ENCODE measurements at places on chromosomes 5 and 9.

DNA sequence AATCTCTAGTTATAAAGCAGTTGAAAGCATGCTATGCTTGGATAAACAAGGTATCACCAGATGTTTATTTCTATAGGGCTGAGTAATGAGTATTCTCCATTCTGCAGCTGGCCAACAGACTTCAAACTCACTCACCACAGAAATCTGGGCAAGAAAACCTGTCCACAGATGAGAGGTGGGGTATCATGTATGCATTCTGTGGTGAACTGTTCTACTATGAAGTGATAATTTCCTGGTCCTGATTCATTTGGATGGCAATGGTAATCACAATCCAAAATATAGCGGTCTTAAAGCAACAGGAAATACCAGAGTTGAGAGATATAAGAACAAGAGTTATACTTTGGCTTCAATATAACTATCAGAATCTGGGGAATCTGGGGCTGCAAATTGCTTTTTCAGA, 65.9 kb upstream of the EFNA5 start:
- no peak for DNase-seq

DNA sequence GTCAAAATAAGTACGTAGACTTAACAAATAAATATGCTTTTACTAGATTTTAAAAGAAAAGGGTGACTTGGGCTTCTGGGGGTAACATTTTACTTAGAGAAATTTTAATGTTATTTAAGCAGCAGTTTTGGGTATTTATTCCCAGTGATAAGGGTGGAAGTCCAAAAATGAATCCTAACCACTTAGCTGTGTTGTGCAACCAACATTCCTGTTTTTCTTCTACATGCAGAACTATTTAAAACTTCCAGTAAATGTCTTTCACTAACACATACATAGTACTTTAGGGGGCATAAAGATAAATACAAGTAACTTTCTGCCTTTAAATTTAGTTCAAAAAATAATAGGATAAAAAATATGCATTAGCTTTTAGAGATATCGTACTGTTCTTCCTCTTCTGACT, 436.7 kb downstream of the CTNND2 start:
- DNase-seq = no peak

GRCh38 chr5:147216552-147217154, 18.2 kb upstream of the STK32A start:
- DNase-seq = no peak

- no peak for DNase-seq
These were observed 81.6 kb downstream of the RAI14 start for GRCh38 chr5:34737731-34738130.

DNA sequence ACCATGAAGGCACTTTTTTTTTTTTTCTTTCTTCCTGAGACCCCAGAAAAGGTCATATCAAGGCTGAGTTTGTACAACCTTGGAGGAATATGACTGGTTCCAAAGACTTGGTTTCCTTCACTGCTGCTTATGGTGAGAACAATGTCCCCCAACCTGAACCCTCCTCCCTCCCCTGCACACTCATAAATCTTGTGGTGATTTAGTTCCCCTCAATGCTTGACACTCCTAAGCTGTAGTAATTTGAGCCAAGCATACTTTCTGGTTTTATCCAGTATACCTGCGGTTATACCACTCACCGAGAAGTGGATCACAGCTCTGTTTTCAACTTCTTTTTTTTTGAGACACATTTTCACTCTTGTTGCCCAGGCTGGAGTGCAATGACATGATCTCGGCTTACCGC, 149.9 kb upstream of the KLF4 start:
- no peak for DNase-seq

DNA sequence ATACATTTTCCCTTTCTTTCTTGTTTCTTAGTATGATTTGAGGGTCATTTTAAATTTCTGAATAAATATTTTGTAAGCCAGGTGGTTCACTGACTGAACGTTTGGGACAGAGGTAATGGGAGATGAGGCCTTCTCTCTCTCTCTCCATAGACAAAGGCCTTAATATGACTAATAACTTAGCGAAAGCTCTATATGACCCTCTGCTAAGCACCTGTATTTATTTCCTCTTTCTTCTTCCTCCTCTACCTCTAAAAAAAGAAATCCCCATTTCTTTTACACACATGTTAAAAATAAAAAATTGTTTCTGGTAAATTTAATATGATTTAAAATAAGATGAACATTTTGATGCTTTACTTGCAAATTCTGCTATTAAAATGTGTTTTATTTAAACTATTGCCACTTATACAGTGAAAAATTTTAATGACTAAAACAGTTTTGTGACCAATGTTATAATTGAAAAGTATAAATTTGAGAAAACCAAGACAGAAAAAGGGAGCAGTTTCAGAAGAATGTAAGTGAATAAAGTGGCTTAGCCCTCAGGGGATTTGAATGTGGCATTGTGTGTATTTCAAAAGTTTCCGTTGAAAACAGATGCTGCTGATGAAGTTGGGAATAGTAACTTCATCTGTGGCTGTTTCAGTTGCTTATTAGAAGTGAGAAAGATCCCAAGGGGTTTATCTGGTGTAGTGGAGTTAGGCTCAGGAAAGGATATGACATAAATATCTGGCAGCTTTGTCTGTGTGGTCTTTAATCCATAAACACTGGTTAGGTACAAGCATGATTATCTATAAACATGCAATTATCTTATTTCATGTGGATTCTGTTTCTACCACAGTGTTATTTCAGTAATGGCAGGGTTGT, 128.6 kb upstream of the GRHPR start:
- DNase-seq = no peak

GRCh38 chr5:143683459-143683858, 128.5 kb upstream of the HMHB1 start:
- no peak for DNase-seq

- no peak for DNase-seq
These were observed 31.2 kb upstream of the LRRC14B start for GRCh38 chr5:160173-160510.

- no peak for DNase-seq
These were observed 28.7 kb downstream of the TPD52L3 start for GRCh38 chr9:6356904-6357303.

DNA sequence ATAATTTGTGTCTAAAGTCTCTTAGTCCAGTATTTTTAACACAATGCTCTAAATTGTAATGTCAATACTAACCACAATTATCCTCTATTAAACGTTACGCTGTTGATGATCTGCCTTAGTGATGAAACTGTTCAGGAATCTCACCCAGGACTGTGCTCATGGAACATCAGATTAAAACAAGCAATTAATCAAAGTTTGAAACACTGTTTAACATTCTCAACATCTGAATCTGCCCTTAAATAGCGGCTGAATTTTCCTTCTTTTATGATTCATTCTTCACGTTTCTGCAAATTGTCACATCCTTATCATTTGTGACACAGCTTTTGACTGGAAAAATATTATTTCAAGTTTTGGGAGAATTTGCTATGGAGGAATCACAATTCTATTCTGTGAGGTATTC, 113.8 kb downstream of the MARCHF11 start:
- DNase-seq = no peak

DNA sequence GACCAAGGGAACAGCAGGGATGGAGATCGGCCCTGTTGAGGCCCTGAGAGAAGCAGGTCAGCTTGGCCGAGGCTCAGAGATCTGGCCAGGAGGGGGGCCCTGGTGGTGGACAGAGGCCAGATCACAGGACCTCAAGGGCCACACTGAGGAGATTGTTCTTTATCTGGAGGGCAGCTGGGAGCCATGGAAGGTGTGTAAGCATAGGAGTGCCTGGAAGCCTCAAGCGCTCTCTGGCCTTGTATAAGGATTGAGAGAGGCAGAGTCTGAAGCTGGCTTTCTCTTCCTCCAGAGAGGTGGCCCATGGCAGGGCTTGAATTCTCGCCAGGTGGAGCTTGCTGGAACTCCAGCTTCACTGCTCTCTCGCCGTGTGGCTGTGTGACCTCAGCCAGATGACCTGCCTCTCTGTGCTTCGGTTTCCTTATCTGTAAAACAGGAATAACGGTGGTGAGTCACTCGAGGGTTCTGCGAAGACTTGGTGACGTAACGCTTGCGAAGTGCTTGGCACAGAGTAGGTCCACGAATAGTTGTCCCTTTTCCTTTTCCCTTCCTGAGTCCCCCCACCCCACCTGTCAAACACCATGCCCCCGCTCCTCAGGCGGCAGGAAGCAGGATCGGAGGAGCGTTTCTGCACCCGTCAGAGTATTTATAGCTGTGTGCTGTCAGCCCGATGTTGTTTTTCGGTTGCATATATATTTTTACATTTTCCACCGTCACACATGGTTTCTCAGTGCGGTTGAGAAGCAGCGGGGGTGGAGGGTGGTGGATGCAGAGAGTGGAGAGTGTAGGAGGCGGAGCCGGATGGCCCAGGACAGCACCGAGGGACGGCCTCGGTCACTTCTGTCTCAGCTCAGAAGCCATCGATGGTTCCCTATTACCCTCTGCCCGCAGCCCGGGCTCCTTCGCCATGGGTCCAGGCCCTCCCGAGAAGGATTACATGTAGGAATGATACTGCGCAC, 17.0 kb upstream of the CRB2 start:
- no peak for DNase-seq

- no peak for DNase-seq
These were observed 73.3 kb downstream of the MYO10 start for GRCh38 chr5:16862777-16863176.

- no peak for DNase-seq
These were observed 31.4 kb downstream of the CHSY3 start for GRCh38 chr5:129935626-129936025.

- DNase-seq = no peak
These were observed 26.2 kb downstream of the TRIM32 start for GRCh38 chr9:116713271-116713670.

GRCh38 chr5:178215280-178216002, 11.1 kb downstream of the HNRNPAB start:
- DNase-seq = no peak

DNA sequence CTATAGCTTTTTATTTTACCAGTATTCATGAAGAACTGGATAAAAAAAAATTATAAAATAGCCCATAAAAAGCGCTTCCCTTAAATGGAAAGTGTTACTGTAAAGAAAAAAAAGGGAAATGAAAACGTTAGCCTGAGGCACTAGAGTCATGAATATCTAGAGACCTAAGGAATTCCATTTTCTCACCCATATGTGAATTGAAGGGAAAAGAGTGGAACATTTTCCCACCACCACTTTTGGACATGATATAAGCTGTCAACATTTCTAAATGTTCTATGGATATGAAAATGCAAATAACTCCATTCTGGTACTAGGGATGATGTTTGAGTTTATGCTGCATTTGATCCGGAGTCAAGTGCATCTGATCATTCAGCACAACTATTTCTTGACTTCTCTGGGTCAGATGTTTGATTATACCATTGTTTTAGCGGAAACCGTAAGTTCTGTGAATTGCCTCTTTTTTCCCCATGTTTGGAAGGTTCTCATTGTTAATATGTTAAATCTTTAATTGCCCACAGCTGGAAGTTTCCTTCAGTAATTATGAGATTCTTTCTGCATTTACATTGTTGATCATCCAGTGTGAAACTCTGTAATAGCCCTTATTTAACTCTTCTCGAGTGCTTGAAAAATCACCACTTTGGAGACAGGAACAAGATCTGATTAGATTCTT, 467.4 kb upstream of the SEMA6A start:
- DNase-seq = no peak

GRCh38 chr5:96197347-96197746, 235.7 kb upstream of the ELL2 start:
- no peak for DNase-seq

- no peak for DNase-seq
These were observed 54.7 kb downstream of the COL23A1 start for GRCh38 chr5:178535299-178536175.

GRCh38 chr9:95084254-95084934, 233.1 kb downstream of the FANCC start:
- no peak for DNase-seq

DNA sequence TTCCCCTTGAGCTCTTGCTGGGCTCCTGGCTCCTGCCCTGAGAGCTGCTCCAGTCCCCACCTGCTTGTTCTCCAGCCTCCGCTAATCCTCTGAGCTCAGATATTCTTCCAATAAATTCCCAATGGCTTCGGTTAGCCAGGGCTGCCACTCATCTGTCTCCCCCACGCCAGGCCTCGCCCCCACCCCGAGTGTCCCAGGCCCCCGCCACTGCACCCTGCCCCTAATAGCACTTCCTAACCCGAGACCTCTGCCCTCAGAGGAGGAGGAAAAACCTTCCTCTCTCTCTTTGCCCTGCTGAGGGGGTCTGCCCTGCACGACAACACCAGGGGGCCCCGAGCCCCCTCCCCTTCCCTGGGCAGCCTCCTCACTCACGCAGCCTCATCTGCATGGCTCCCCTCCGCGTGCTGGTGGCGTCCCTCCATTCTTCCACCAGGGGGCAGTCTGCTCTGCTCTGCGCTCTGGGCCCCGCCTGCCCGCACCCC, 5.4 kb upstream of the LCN15 start:
- peak; percentile 78 for DNase-seq

DNA sequence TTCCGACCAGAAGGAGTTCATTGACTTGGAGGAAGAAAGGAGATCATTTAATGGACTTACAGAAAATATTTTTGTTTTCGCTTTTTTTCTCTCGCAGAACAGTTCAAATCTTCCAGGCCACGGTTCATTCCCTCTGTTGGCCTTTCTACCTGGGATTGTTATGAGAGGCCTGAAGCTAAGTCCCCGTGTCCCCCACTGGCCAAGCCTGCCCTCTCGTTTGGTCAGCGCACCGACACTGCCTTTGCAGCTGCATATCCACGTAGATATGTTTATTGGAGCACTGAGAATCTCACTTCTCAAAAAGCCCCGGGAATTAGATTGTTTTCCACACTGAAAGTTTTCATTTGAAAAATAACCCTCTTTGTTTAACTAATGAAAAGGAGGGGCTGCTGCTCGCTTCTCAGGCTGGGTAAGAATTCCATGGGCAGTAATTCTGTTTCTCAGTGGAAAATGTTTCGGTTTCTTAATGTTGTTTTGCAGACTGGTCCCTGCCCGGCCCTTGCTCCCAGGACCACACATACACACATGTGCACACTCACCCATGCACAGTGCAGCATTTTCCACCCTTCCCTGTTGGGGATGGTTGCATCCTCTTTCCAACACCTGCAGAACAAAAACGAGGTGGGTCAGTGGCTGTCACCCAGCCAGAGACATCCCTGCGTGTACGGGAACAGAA, 655.7 kb downstream of the BNC2 start:
- no peak for DNase-seq

GRCh38 chr5:154397652-154398406, 48.0 kb upstream of the SAP30L start:
- DNase-seq = no peak

GRCh38 chr5:132162945-132163344, 64.7 kb downstream of the P4HA2 start:
- DNase-seq = no peak

DNA sequence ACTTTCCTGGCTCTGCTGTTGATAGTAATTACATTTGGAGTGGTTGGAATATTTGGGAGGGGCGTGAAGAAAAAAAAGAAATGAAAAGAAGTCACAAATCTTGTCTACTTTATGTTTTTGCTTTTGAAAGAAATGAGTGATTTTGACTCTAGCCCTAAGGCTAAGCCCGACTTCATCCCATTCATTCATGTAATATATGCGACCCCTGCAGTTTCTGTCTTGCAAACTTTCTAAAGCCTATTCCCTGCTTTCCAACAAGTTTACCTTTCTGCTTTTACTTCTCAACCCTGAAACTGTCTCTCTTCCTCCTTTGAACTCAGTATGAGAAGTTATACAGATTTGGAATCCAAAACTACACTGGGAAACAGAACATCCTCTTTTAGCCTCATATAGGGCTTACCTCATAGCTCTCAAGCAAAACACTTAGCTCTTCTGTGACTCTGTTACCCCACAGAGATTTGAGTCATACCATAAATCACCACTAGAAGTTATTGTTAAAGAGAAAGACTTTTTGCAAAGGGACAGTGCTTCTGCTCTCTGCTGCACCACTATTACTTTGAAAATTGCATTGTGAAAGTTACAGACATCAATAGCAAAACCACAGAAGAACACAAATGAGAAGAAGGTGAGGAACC, 1.6 kb downstream of the CFAP95 start:
- DNase-seq = peak; percentile 40

GRCh38 chr5:168613996-168614395, 34.8 kb upstream of the PANK3 start:
- no peak for DNase-seq
